ENCODE measurements at places on chromosomes 16 and 17.

GRCh38 chr16:75483222-75483621 is 12.0 kb downstream of the CHST6 start:
- DNase-seq: no peak

- no peak for DNase-seq
Measured at GRCh38 chr16:3304370-3304769, 860 bp downstream of the TIGD7 start.

DNA sequence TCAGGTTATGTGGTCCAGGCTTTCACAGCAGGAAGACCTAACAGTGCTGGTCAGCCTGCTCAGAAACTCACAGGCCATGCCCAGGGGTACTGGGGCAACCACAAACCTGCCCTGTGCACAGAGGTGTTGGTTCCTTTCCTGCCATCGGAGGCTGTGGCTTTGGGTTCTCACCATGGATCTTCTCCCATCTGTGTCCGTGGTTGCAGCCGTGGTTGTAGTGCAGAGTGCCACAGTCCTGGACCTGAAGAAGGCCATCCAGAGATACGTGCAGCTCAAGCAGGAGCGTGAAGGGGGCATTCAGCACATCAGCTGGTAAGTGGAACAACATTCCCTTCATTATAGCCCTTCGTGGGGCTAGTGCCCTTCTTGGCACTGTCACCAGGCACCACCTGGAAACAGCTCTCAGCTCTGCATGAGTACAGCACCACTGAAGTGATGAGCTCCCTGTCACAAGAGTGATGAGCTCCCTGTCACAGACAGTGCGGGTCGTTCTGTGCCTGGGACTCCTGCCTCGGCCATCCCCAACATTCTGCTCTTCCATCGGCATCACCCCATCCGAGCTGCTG is 2.0 kb downstream of the SNRNP25 start:
- no peak for DNase-seq

- no peak for DNase-seq
Measured at GRCh38 chr16:77897831-77898605, 109.7 kb downstream of the VAT1L start.
